Activated naive CD4-positive, alpha-beta T cell (primary cell): ENCODE measurements at places on chromosomes 12 and 14.

DNA sequence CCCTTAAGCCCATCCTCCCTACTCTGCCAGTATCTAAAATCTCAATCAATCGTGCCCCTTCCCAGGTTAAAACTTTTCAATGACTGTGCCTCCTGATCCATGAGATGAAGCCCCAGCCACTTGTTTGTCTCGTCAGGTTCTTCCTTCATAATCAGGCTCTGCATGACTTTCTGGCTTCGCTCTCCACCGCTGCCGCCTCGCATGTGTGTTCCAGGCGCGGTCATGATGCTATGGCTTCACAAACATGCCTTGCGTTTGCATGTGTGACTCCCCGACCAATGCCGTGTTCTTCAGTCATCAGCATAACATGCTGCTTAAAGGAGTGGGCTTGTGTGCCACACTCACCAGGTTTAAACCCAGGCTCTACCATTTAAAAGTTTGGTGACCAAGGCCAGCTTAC is 5.0 kb upstream of the C1RL start:
- no peak for DNase-seq

DNA sequence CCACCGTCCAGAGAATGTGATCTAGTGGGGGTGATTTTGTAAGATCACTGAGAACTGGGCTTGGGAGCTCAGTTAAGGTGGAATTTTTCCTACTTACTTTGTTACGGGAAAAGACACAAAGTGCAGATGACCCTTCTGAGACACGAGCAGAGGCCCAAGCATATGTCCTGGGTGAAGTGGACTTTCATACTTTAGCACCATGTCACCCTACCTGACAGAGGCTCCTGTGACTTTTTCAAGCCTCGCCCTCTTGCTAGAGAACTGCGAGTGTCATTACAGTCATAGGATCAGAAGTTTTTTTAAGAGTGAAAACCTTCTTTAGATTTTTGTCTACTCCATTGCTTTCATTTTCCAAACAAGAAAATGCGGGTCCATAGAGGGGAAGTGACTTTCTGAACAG is 56.1 kb downstream of the SLC17A8 start:
- no peak for DNase-seq

- DNase-seq: no peak
These were observed 290.7 kb upstream of the TMPO start for GRCh38 chr12:98224584-98225221.

DNA sequence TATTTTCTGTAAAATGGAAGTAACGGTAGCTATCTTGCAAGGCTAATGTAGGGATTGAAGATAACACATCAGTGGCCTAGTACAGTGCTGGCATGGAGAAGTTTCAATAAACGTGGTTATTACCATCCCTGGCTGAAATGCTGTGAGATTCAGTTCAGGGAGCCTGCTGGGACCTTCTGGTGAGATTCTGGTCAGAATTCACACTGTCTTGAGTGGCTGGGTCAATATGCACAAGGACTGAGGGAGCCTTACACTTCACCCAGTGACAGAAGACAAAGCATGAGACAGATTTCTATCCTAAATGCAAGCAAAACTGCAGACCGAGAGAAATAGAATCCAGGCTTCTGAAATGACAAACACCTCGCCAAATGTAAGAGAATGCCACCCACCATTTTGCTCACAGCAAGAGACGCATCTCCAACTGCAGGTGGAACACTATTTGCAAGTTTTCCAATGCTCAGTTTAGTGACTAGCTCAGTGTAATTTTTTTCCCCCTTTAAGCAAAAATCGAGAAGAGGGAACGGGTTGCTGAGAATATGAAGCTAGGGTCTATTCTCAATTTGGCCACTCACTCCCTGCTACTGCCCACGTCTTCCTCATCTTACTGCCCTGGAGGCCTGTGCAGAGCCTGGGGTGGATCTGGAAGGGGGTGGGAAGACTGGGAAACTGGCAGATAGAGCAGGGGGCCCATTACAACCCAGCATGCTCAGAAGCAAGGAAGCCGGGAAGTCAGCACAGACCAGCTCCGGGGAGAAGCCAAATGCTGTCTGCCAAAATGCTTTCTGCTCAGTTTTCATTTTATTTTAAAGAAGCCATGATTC is 201.3 kb downstream of the TTC7B start:
- DNase-seq: no peak

- no peak for DNase-seq
These were observed 131.1 kb upstream of the VRK1 start for GRCh38 chr14:96666088-96666487.

DNA sequence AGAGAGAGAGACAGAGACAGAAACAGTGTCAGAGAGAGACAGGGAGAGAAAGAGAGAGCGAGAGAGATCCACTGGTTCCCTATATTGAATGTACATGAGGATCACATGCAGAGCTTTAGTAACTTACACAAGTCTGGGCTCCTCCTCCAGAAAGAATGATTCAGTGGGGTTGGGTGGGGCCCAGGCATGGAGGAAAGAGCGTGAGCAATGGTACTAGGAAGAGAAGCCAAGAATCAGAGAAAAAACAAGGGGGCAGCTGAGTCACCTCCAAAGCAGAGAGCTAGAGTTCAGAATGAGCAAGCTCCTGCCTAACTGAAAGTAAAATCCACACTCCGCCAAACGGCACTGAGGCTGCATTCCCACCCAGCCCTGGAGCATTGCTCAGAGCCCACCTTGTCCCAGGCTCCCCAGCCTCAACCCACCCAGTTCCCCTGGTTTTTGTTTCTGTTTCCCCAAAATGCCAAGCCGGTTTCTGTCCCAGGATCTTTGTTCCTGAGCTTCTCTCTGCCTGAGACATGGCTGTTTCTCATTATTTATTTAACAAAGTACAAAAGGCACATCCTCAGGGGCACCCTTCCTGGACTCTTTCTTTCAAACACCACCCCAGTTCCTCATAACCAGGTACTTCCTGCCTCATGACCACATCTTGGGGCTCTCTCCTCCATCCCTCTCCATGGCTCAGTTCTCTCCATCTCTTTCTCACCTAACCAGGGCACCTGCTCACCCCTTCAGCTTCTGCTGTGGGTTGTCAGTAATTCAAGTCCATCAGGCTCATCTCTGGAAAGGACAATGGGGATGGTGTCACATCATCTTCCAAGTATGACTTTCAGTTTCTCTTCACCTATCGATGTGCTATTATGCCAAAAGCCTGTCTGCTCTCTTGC is 670.3 kb upstream of the TBX3 start:
- no peak for DNase-seq

DNA sequence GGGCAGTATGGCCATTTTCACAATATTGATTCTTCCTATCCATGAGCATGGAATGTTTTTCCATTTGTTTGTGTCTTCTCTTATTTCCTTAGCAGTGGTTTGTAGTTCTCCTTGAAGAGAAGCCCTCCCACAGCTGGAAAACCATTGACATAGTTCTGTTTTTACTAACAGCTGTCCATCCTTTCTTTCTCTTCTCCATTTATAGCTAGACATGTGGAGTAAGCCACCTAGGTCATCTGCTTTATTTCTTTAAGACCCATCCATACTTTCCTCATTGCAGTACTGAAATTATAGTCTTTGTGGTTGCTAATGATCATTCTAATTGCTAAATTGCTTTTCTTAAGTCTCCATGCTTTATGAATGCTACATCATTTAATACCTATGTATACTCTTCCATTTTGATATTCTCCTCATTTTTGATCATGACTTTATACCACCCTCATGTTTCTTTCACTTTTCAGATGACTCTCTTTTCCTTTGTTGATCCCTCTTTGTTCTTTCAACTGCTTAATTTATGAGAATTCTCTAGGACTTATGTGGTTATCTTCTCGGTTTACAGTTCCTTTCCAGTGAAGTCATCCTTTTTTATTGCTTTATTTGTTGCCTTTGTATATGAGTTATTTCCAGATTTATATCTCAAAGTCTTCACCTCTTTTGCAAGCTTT is 114.2 kb downstream of the PCNX1 start:
- no peak for DNase-seq

GRCh38 chr12:121299662-121300061 is 3.2 kb upstream of the CAMKK2 start:
- no peak for DNase-seq
